ENCODE measurements at places on chromosomes 2 and 18.
A peak's percentile ranks its signal among the peaks of the same experiment; 100 is the strongest.

GRCh38 chr2:150470435-150470834, 17.0 kb downstream of the RND3 start:
- DNase-seq = no peak

GRCh38 chr2:133641942-133642725, 73.9 kb upstream of the NCKAP5 start:
- no peak for DNase-seq

DNA sequence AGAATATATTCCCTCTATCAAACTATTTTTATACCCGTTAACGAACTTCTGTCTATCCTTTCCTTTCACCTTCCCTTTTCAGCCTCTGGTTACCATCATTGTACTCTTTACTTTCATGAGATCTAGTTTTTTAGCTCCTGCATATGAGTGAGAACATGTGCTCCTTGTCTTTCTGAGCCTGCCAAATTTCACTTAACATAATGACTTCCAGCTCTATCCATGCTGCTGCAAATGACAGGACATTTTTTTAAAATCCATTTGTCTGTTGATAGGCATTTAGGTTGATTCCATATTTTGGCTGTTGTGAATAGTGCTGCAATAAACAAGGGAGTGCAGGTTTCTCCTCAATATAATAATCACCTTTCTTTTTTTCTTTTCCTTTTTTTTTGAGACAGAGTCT, 8.2 kb upstream of the CCDC195 start:
- no peak for DNase-seq

- DNase-seq = no peak
Measured at GRCh38 chr2:232466221-232466620, 10.3 kb downstream of the ALPI start.

DNA sequence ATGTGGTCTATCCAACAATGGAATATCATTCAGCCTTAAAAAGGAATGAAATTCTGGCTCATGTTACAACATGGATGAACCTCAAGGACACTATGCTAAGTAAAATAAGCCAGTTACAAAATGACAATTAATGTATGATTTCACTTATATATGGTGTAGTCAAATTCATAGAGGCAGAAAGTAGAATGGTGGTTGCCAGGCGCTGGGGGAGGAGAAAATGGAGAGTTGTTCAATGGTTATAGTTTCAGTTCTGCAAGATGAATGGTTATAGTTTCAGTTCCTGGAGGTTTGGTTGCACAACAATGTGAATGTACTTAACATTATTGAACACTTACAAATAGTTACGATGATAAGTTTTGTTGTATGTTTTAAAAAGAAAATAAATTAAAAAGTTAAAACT, 79.2 kb upstream of the IL1R2 start:
- no peak for DNase-seq

- DNase-seq = no peak
Measured at GRCh38 chr2:123993728-123994323, 31.3 kb upstream of the CNTNAP5 start.

DNA sequence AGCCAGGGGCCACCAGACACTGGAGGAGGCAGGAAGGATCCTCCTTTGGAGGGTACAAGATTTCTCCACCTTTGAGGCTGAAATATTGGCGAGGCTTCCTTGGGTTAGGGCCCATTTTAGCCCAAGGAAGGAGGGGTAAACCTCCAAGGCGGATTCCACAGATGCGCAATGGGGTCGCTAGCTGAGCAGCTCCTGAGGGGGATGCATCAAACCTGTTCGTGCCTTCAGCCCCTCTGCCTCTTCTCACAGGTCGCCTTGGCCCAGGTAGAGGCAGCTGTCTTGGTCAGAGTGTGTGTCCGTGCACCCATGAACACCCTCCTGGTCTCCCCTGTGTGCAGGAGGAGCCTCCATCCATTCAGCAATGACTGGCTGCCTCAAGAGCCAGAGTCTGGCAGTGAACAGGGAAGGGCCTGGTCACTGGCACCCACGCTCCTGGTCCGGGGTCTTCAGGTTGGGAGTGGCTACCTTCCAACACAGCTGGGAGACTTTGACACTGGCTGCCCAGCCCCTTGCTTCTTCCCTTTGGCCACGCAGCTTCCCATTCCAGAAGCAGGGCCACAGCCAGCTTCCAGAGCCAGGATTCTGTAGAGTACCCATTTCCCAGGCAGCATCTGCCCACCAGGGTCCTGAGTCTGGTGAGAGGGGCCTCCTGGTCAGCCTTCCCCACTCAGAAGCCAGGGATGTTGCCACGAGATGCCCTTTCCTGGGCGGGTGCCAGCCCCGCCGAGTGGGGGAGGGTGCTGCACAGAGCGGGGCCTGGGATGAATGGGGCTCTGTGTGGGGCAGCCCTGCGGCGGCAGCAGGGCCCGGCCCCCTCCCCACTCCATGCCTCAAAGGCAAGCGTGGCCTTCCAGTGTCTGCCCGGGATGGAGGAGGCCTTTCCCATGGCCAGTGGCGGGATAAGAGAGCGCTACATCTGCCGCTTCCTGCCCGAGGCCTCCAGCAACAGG, 95.8 kb upstream of the GPC1 start:
- DNase-seq = no peak

DNA sequence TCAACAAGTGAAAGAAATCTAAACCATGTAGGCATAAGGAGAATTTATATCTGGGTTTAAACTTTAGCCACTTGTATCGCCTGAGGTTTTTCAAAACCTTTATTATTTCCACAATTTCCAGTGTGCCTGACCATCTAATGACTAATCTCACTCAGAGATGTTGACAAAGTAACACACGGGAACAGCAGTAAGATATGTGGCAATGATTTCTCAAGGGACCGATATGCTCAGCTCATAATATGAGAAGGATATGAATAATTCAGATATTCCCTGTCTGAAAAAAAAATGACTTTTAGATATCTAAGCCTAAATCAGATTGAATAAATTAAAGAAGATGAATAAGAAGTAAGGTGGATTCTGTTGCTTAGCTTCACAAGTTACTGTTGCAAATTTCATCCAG, 43.5 kb downstream of the TMEM163 start:
- no peak for DNase-seq

GRCh38 chr18:13231151-13231550, 12.6 kb downstream of the LDLRAD4 start:
- DNase-seq = peak; percentile 79

GRCh38 chr2:119674711-119675500, 4.1 kb upstream of the TMEM177 start:
- peak; percentile 72 for DNase-seq

- no peak for DNase-seq
Measured at GRCh38 chr18:11873670-11874340, 22.6 kb downstream of the CHMP1B start.

DNA sequence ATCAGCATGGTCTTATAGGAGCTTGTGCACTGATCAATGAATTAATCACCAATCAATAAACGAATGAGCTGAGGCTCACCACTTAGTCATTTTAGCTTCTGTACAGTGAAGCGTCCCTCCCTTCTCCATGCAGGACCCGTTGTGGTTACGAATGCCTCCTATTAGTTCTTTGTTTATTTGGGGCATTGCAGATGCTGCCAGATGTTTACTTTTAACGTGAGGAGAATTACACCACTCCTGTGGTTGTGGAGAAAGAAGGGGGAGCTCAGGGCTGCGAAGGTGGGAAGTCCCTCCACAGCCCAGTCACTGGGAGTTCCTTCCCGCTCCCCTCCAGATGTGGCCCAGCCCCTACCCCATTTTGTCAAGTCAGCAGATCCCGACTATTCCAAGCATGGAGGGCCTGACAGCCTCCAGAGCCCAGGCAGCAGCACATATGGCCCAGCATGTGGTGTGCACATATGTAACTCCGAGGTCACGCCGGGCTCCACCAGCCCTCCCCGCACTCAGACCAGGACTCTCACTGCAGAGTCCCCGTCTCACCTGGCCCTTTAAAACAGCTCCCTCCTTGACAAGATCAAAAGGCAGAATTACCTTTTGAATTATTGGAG, 20.9 kb downstream of the PKDCC start:
- no peak for DNase-seq

DNA sequence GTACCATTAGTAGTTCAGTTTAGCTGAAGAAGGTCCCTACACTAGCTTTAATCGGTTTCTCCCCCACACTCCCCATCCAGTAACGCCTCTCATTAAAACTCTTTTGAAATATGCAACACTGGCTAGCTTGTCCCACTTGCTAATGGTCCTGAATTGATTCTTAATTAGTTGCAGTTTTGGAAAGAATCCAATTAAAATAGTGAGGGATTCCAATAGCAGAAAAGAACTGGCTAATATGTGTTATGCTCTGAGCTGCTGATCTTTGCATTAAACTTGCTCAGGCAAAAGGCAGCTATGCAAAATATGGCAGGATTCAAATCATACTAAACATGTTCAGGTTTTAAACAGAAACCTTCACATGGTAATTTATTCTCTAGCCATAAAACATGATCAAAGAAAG, 252.5 kb upstream of the HNRNPA3 start:
- DNase-seq = no peak

DNA sequence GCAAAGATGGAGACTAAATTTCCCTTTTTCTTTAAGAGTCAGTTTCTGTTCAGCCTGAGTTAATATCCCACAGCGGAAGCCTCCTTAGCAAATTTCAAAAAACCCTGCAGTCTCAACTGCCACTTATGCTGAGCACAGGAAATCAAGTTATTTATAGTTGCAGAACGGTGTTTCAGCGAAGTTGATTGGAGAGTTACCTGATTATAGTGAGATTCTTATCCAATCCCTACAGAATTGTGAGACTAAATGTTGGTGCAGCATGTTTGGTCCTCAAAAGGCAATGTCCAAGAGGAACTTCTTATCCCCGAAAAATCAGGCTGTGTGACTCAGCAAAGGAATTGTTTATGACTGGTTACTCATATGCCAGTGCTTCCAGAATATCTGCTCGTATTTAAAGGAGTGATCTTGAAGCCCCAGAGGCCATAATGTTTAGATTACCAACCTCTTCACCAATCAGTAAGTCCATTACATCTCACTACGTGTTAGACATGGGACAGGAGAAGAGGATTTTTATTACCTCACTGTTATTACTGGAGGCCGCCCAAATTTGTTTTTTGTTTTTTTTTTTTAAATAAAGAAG, 67.9 kb downstream of the LRRFIP1 start:
- no peak for DNase-seq

- no peak for DNase-seq
Measured at GRCh38 chr18:75658330-75658729, 230.8 kb upstream of the SMIM21 start.

GRCh38 chr2:73264332-73264606, 20.0 kb downstream of the FBXO41 start:
- DNase-seq = no peak

DNA sequence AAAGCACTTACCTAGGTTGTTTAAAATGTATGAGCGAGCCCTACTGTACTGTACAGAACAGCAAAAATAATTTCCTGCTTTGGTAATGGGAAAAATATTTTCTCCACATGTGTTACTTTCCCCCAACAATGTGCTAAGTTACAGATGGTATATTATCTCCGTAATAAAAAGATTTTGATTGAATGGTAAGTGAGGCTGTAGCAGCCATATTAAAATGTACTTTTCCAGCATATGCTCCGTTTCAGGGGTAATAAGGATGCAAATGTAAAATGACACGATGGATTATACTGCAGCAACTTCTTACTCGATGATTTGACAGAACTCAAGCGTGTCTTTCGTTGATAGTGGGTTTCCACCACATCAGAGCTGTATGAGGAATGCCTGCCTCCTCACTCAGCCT, 50.5 kb downstream of the OSBPL6 start:
- no peak for DNase-seq

GRCh38 chr2:165533331-165533730, 63.8 kb downstream of the CSRNP3 start:
- no peak for DNase-seq

GRCh38 chr2:5465859-5466258, 226.3 kb upstream of the SOX11 start:
- DNase-seq = no peak

DNA sequence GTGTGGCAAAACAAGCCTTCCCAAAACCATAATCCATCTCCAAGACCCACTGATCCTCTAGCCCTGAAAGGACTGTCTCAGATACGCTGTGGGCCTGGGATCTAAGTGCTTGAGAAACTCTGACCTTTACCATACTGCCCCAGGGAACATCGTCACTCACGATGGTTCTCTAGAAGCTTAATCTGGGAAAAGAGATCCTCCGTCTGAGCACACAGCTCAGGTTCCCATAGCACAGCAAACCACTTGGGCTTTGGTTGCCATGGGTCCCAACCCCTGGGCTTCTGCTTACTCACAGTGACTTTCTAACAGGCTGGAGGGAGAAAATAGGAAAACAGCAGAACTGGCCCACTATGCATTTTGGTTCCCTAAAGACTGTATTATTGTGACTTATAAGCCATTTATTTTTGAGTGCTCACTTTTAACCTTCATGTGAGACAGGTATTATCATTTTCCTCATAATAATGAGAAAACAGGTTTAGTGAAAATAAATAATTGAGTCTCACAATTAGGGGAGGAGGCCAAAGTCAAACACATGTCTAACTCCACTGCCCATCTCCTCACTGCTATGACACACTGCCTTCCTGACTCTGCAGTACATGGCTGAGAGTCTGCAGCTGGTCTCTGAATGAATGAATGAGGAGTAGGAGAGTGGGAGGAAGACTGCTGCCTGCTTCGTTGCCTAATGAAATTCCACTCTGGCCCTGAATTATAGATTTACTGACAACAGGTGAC, 46.7 kb downstream of the REEP1 start:
- peak; percentile 27 for DNase-seq

DNA sequence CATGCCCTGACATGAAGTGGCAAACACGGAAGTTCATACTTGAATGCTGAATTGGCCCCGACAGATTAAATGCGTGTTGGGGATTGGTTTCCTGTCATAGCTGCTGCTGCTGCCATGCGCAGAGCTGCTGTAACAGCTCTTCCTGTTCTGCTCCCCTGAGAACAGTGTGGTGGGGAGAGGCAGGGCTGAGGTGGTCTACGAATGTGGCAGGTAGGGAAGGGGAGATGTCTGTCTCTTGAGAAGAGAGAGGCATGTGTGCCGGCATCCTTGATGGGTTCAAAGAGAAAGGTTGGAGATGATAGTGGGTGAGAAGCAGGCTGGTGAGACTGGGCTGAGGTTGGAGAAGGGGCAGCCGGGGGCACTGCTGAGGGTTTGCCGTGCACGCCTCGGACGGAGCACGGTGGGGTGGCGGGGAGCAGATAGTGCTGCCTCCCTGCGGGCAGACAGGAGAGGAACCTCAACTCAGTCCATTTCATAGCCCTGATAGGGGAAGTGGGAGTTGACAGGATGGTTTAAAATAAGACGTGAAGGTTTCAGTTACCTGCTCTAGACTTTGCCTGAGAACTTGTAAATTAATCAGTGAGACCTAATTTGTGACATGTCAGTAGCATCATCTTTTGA, 46.1 kb downstream of the TMEM185B start:
- no peak for DNase-seq

DNA sequence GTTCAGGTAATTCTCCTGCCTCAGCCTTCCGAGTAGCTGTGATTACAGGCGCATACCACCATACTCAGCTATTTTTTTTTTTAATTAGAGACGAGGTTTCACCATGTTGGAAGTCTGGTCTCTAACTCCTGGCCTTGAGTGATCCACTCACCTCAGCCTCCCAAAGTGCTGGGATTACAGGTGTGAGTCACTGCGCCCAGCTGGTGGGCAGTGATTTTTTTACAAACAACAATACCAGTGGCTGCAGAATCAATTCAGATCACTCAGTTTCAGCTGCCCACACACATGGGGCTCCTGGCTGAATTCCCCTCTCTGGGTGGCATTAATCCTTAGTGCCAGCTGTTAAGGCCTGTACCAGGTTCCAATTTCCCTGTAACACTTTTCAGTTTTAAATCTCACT, 13.3 kb upstream of the CYRIA start:
- no peak for DNase-seq

- DNase-seq = no peak
Measured at GRCh38 chr2:25566694-25567093, 106.7 kb downstream of the DTNB start.

Measured in osteocyte (in vitro differentiated cells).